Subcutaneous preadipocyte (primary cell): ENCODE measurements at places on chromosomes 2 and 18. TPM values are rescaled to one million over a fixed set of nuclear protein-coding genes. Genes with fewer than 3 reads are reported as not detected.

Gene QPCT
- 4.4 and 6.5 TPM in 2 replicates for total RNA-seq

Gene ZSWIM2
- not detected in 2 replicates for total RNA-seq

Gene AQP12A
- total RNA-seq = not detected in 2 replicates

Gene TUBA3E
- not detected in 2 replicates for total RNA-seq

Gene KLHL30
- under 0.01 TPM in 2 replicates for total RNA-seq

Gene PLGLB1
- total RNA-seq = 1.2 and 1.5 TPM in 2 replicates

Gene ACVR1C
- under 0.01 TPM in 1 of 2 replicates, not detected in the other for total RNA-seq

Gene AQP4
- total RNA-seq = not detected in 2 replicates

Gene TRABD2A
- 22.4 and 26.2 TPM in 2 replicates for total RNA-seq

Gene REEP1
- under 0.01 and 0.20 TPM in 2 replicates for total RNA-seq

Gene ZNF532
- total RNA-seq = 19.5 and 20.7 TPM in 2 replicates

Gene ANKRD30B
- total RNA-seq = 0.20 TPM in 1 of 2 replicates, not detected in the other

Gene ZNF804A
- under 0.01 and 0.98 TPM in 2 replicates for total RNA-seq

Gene RAPH1
- total RNA-seq = 12.5 and 28.2 TPM in 2 replicates

Gene MAIP1
- 24.3 and 26.0 TPM in 2 replicates for total RNA-seq

Gene AGXT
- total RNA-seq = not detected in 2 replicates

Gene ALPI
- total RNA-seq = not detected in 2 replicates

Gene COLEC11
- 0.37 and 0.59 TPM in 2 replicates for total RNA-seq

Gene ACOXL
- total RNA-seq = not detected in 2 replicates

Gene REV1
- total RNA-seq = 20.9 and 34.8 TPM in 2 replicates

Gene NETO1
- not detected in 2 replicates for total RNA-seq

Gene RGPD3
- under 0.01 and 0.20 TPM in 2 replicates for total RNA-seq

Gene REG1A
- not detected in 2 replicates for total RNA-seq

Gene SLC30A3
- total RNA-seq = not detected in 2 replicates

Gene NAT8
- total RNA-seq = not detected in 2 replicates

Gene PHLPP1
- total RNA-seq = 6.2 and 10.2 TPM in 2 replicates

Gene GKN1
- total RNA-seq = not detected in 2 replicates

Gene POMC
- 0.73 and 0.98 TPM in 2 replicates for total RNA-seq

Gene SGPP2
- not detected in 2 replicates for total RNA-seq

Gene SUPT7L
- 20.3 and 31.2 TPM in 2 replicates for total RNA-seq
